ENCODE measurements at places on chromosomes 1 and 21.

DNA sequence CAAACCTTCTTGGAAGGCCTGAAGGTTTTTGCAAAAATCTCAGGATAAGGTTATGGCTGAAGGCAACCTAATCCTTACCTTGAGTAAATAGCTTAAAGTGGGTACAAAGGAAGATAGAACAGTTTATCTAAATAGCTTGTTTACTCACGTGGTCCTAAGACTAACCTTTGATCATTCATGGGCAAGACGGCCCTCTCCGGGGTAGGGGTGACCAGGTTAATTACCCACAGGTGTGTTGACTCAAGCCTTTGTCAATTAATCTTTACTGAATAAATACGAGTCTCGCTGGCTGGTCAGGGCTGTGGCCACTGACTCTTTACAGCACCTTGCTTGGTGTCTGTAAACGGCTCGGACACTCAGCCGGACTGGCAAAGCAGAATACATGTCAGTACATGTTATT lies 10.8 kb downstream of the AADACL4 start:
- DNase-seq: no peak
- H3K27ac ChIP-seq: no peak overlapping the region
- no peaks in the 10 kb centered on the region for H3K27me3 ChIP-seq
- no peaks in the 10 kb centered on the region for H3K4me1 ChIP-seq

GRCh38 chr1:22579541-22580155 lies 16.4 kb downstream of the EPHA8 start:
- no peaks in the 10 kb centered on the region for H3K4me1 ChIP-seq
- H3K4me3 ChIP-seq: no peak overlapping the region
- DNase-seq: no peak
- H3K27ac ChIP-seq: no peak overlapping the region
- H3K36me3 ChIP-seq: no peaks in the 10 kb centered on the region

GRCh38 chr1:70072231-70072751 lies 133.1 kb downstream of the LRRC40 start:
- no peak overlapping the region for H3K4me3 ChIP-seq
- no peak for DNase-seq
- H3K36me3 ChIP-seq: no peaks in the 10 kb centered on the region
- H3K27me3 ChIP-seq: no peaks in the 10 kb centered on the region
- H3K4me1 ChIP-seq: no peaks in the 10 kb centered on the region
- H3K27ac ChIP-seq: no peak overlapping the region

DNA sequence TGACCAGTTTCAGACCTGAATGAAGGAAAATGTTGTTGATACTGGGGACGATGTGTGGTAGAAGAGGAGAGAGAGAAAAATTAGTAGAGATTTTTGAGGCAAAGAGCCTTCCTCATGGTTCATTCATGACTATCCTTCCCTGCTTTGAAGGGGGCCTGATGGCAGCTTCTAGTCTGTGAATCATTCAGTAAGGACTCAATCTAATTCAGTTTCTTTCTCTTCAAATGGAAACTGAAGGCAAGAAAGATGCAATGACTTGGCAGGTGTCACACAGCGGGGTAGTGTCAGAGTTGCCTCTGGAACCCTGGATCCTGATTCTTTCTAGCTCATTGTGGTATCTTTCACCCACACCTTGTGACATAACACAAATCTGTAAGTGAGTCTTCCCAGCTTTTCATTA lies 14.9 kb upstream of the CD5L start:
- no peaks in the 10 kb centered on the region for H3K4me1 ChIP-seq
- H3K4me3 ChIP-seq: no peak overlapping the region
- no peaks in the 10 kb centered on the region for H3K27me3 ChIP-seq
- H3K27ac ChIP-seq: no peak overlapping the region
- no peaks in the 10 kb centered on the region for H3K36me3 ChIP-seq

GRCh38 chr1:2411801-2412394 lies 466 bp downstream of the PEX10 start:
- peak; percentile 50 for DNase-seq
- H3K36me3 ChIP-seq: no peaks in the 10 kb centered on the region
- H3K27ac ChIP-seq: peak overlapping the region; percentile 36
- no peaks in the 10 kb centered on the region for H3K27me3 ChIP-seq

- no peaks in the 10 kb centered on the region for H3K27me3 ChIP-seq
- no peaks in the 10 kb centered on the region for H3K36me3 ChIP-seq
- H3K4me1 ChIP-seq: no peaks in the 10 kb centered on the region
- no peak overlapping the region for H3K4me3 ChIP-seq
- H3K27ac ChIP-seq: no peak overlapping the region
These were observed 1.9 kb downstream of the C1orf162 start for GRCh38 chr1:111475701-111476100.

DNA sequence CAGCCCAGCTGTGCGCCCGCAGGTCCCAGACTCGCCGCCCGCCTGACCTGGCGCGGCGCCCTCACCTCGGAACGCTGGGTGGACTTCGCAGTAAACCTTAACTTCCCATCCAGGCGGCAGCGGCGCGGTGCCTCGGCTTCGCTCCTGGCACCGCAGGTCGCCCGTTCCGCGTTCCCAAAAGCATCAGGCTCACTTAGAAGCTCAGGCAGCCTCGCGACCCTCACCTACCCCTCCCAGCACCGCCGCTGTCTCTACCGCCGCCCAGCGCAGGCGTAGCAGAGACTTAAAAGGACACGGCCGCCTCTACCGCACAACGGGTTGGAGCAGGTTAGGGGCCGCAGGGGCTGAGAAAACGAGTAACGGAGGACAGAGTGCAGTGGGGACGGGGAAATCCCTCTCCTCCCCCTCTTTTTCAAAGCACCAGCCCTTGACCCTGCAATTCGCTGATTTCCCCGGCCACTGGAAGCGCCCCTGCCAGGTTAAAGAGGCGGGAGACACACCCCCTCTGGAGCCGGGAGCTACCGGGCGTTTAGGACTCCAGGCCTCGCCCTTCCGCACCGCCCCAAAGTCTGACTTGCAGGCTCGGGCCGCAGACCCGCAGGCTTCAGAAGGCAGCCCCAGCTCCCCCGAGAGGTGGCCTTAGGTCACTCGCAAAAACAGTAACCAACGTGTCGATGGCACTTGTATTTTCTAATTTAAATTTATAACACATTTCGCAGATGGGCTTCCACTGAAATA lies 328.5 kb downstream of the FAM72C start:
- no peak for DNase-seq
- H3K4me1 ChIP-seq: no peaks in the 10 kb centered on the region
- H3K4me3 ChIP-seq: no peak overlapping the region

DNA sequence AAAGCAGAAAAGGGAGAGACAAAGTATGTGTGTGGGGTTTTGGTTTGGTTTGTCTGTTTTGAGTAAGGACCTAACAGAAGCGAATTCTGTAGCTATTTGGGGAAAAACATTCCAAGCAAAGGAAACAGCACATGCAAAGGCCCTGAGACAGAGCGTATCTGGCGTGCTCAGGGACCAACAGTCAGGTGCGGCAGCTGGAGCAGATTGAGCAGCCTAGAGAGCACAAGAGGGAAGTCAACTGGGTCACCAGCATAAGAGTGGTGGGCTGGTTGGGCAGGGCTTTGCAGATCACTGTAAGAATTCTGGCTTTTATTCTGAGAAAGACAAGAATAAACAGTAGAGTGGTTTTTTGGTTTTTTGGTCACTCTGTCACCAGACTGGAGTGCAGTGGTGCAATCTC lies 11.8 kb downstream of the TGFBR3 start:
- no peaks in the 10 kb centered on the region for H3K36me3 ChIP-seq
- H3K27me3 ChIP-seq: no peaks in the 10 kb centered on the region
- H3K4me1 ChIP-seq: peaks cover 73% of the 10 kb centered on the region

DNA sequence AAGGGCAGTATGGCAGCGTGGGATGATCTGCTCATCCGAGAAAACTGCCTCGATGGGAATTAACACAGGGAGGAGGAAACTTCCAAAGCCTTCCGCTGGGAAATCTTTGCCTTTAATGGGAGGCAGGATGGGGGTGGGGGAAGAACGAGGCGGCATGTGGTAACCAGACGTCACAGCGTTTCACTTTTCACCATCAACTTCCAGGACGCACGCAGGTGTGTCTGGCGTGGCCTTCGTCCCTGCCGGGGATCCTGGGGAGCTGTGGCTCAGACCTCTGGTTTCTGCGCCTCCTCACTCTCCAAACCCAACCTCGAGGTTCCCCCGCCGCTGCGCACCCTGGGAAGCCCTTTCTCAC lies 282 bp downstream of the RSPH1 start:
- peaks cover 22% of the 10 kb centered on the region for H3K4me1 ChIP-seq
- H3K4me3 ChIP-seq: peak overlapping the region; percentile 58
- peak overlapping the region; percentile 31 for H3K27ac ChIP-seq
- H3K36me3 ChIP-seq: no peaks in the 10 kb centered on the region
- DNase-seq: no peak

- H3K27me3 ChIP-seq: no peaks in the 10 kb centered on the region
- H3K36me3 ChIP-seq: peaks cover 16% of the 10 kb centered on the region
- H3K27ac ChIP-seq: no peak overlapping the region
- no peak for DNase-seq
- H3K4me3 ChIP-seq: no peak overlapping the region
These were observed 63.7 kb downstream of the NRIP1 start for GRCh38 chr21:15001113-15001512.

Data from PC-9 (cell line).